ENCODE measurements at places on chromosomes 6 and 20.

- no peak for DNase-seq
Observed at GRCh38 chr20:58985656-58986055, 4.6 kb downstream of the NELFCD start.

- no peak for DNase-seq
Observed at GRCh38 chr6:163904186-163904585, 489.7 kb downstream of the QKI start.

DNA sequence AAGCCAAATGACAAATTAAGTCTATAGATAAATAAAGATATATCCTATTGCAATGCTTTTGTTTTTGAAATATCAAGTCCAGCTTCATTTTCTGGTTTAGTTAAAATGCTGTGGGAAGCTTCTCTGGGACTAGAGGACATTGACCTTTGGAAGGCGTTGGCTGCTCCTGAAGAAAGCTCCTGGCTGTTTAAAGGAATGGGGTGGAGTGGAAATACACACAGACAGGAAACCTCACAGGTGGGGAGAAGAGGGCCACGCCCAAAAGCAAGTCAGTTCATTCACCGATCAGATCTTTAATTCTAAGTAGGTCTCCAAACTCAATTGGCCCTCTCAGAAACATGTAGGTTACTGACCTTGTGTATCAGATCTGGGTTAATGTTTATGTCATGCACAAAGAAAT lies 59.6 kb downstream of the SPTLC3 start:
- DNase-seq = no peak

DNA sequence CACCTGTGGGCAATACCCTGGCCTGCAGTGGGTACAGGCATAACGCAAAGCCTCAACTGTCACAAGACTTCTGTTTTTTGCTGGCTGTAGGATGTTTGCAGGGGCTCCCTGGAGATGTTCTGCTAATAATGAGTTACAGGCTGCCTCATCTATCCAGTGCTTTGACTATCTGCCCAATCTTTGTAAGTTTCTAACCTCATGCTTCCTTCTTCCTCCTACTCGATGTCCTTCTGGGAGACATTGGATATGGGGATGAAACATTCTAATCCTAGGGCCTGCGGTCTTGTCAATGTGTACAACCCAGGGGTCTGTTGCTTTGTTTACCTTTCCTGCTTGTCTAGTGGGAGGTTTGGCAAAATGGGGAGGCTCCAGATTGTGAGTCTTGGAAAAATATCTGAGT lies 136.8 kb upstream of the TCF21 start:
- no peak for DNase-seq

DNA sequence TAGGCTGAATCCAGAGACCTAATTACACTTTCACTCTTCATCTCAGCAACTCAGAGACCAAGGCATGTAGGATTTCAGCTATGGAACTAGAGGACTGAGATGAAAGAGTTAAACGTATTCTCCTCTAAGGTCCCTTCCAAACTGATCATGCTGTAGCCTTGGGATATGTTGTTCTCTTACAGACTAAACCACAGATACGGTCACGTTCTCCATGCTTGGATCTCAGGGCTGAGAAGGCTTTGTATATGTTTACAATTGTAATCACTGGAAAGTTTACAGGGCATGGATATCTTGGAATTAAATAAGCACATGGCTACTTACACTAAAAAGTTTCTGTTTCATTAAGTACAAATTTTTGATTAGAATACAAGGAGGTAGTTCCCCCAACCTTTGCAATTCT lies 50.1 kb downstream of the PKIB start:
- no peak for DNase-seq

DNA sequence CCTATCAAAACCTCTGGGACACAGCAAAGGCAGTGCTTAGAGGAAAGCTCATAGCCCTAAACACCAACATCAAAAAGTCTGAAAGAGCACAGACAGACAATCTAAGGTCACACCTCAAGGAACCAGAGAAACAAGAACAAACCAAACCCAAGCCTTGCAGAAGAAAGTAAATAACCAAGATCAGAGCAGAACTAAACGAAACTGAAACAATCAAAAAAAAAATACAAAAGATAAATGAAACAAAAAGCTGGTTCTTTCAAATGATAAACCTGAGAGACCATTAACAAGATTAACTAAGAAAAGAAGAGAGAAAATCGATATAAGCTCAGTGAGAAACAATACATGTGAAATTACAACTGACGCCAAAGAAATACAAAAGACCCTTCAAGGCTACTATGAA lies 34.8 kb upstream of the RUNX2 start:
- no peak for DNase-seq

GRCh38 chr6:115004204-115004603 lies 661.4 kb upstream of the HS3ST5 start:
- DNase-seq = no peak

- no peak for DNase-seq
Observed at GRCh38 chr6:117317261-117317660, 51.9 kb downstream of the VGLL2 start.
